ENCODE measurements at places on chromosomes 13 and 19.

GRCh38 chr13:98446234-98446621 is 130.7 kb downstream of the STK24 start:
- DNase-seq, result no peak

- DNase-seq, result no peak
Measured at GRCh38 chr13:73891805-73892204, 242.4 kb downstream of the KLF12 start.

DNA sequence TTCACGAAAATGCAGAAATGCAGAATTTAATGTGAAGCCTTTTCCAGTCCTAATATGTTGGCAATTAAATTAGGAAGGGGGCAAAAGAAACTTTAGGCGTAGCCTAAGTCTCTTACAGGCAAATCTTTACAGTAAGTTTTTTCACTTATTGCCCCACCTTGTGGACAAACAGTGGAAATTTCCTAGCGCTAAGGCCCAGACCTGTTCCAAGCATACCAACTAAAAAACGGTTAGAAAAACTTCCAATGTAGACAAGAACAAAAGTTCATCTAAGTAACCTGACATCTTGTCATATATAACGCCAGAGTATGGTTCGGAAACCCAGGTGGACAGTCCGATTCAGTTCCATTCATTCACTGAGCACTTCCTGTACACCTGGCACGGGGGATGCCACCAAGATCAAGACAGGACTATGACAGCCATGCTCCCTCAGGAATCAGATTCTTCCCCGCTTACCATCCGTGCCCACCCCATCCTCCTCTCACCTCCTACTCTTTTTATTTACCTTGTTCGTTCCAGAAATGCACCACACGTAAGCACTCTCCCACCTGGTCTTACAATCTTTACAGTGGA is 4.9 kb downstream of the ZAR1L start:
- no peak for DNase-seq

DNA sequence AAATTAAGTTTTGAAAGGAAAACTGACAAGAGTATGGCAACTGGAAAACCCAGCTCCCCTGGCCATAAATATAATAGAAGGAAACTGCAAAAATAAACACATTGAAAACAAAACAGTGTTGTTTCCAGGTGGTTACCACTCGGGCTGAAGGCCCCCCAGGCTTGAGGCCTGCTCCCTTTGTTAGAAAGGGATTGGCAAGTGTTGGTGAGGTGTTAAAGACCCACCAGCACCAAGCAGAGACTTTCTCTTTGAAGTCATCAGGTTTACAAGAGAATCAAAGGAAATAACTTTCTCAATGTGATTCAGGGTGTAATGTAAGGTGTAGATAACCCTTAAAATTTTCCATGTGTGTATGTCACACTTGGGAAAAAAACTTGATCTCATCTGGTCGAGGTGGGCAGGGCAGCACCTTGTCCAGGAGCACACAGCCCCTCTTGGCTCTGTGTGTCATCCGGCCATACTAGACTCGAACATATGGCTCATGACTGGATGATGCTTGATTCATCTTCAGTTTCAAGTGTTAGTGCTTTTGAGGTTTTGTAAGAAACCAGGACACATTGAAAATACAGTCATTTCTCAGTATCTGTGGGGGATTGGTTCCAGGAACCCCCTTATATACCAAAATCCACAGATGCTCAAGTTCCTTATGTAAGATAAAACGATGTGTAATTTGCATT is 7.8 kb downstream of the ACTN4 start:
- DNase-seq, result no peak

DNA sequence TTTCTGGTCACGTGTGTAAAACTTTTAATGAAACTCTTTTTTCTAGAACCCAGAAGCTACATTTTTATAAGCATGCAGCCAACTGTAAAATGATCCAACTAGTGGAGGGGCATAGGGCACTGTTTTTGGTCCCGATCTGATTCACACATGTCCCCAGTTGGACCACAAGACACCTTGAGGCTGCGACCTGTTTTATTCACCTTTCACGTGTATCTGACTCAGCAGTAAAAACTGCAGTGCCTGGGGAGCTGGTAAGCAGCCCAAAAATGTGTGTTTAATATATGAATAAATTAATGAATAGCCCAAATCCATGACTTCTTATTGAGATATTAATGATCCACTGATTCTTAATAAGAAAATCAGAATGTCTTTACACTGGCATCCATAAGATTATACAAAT is 140.4 kb downstream of the COL4A1 start:
- DNase-seq, result no peak

GRCh38 chr13:110576070-110576394 is 14.5 kb upstream of the RAB20 start:
- DNase-seq, result no peak

DNA sequence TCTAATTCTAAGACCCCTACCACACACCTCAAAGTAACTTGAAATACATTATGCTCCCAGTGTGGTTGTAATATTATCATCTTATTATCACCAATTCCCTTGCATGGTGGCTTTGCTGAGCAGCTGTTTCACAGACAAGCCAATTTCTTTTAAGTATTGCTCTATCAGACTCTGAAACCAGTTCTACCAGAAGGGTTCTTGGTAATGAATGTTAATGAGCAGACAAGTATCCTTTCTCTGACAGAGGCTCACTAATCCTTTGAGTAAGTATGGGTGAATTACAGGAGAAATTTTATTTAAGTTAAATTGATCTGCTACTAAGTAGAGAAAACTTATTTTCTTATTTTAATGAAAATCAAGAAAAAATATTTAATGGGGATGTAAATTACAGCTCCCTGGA is 326.0 kb downstream of the GPC6 start:
- no peak for DNase-seq

DNA sequence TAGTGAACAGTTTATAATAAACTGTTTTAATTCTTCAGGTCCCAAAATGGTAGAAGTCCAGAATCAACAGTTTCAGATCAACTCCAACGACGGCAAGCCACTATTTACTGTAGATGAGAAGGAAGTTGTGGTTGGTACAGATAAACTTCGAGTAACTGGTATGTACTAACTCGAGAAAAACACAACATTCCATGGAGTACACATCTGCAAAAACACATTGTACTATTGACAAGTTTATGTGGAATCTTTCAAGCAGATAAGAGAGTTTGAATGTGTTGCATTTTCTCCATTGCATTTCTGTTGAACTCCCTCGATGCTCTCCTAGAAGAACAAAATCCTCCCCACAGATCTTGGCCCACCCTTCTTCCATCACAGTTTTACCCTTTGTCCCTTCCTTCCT is 98.5 kb downstream of the SGCG start:
- no peak for DNase-seq

DNA sequence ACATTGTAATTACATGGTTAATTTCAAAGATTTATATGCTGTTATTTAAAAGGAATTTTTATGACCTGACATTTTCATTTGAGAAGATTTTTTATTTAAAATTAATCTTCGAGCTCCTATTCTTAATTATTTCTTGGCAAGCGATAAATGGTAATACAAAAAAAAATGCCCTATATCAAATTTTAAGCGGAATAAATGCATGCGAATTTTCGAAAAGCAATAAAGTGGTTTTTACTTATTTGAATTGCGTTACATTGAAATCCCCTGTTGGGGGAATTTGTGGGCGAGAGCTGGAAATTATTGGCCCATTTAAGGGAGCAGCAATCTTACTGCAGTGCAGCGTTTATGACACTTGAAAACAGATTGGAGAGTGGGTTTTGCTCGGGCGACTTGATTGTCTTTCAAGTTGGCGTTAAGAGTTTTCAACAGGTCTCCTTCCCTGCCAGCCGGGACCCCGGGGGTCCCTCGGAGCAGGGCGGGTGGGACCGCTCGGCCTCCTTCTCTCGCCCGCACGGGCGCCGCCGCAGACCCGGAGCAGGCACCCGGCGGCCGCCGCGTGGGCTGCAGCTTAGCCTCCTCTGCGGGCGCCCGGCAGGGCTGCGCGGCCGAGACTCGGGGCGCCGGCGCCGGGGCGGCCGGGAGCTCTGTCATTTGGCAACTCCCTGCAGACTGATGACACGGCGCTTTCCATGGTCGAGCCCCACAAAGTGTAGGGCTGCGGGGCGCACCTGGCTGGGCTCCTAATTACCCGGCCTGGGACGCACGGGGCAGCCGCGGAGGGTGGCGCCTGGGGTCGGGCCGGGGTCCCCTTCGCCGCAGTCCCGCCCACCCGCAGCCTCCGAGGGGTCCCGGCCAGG is 255.1 kb upstream of the SOX21 start:
- no peak for DNase-seq

GRCh38 chr13:48801255-48801654 is 147.5 kb downstream of the CYSLTR2 start:
- no peak for DNase-seq

- DNase-seq, result no peak
Measured at GRCh38 chr13:41490371-41491015, 33.1 kb downstream of the RGCC start.

GRCh38 chr13:83414393-83414792 is 467.9 kb downstream of the SLITRK1 start:
- no peak for DNase-seq

DNA sequence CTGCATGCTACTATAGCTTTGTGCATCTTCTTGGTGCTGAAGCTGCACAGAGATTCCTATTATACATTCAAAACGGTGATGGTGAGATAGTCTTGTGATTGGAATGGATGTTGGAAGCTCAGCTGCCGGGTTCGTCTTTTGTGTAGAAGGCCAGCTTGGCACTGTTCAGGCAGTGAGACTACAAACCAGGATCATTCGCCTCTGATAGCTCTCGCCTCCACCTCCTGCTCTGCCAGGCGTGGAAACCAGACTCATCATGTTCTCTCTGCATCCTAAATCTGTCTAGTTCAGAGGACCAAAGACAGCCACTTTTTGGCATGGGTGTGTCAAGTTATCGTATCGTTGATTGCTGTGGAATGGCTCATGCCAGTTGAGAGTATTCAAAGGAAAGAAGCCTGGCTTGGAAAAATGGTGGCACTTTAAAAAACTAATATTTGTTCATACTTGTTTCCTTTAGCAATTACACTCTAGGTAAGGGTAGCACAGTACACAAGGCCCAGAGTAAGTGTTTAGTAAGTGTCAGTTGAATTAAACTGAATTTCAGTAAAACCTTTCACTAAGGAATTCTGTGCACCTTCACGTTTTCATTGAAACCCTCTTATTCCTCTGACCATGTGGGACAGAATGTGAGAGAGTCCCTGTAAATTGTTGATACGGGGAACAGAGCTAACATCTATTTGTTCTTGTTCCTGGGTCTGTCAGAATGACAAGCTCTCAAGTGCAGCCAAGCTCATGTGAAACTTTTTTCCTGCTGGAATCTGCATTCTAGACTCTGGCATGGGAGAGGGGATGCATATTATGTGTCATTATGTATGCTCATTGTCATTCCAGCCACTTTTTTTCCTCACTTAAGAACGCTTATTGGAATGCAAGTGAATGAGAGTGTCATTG is 69.8 kb downstream of the DPY19L3 start:
- no peak for DNase-seq

Data from caudate nucleus (tissue), 63 donors.